Activated gamma-delta T cell treated with anti-CD3 and anti-CD28 coated beads, Interleukin-2, amount 50 U/mL, for 16 hours (primary cell): ENCODE measurements at places on chromosomes 16 and 17.

DNA sequence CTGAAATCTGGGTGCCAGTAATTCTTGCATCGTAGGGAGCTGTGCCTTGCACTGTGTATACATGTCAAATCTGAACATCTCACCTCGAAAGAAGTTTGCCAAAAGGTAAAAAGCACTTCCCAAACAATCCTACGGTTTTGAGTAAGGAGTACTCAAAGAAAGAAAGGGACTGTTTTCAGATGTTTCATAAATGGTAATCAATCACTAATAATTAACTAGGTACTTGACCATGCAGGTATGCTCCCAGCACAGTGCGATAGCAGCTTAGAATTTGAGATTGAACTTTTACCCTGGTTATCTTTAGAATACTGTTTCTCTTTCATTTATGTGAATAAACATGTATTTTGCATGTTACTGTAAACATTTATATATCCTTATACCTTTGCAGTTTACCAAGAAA lies 39.0 kb downstream of the PRKCA start:
- DNase-seq, result no peak

DNA sequence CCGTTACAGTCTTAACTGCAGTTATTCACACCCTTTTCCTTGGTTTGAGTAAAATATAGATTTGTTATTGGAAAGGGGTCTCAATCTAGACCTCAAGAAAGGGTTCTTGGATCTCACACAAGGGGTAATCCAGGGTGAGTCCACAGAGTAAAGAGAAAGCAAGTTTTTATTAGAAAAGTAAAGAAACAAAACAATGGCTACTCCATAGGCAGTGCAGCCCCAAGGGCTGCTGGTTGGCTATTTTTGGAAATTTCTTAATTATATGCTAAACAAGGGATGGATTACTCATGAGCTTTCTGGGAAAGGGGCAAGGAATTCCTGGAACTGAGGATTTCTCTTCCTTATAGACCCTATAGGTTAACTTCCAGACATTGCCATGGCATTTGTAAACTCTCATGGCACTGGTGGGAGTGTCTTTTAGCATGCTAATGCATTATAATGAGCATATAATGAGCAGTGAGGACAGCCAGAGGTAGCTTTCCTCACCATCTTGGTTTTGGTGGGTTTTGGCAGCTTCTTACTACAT lies 24.5 kb upstream of the MILR1 start:
- no peak for DNase-seq

- no peak for DNase-seq
Measured at GRCh38 chr17:35748341-35748841, 4.6 kb downstream of the GAS2L2 start.

- no peak for DNase-seq
Measured at GRCh38 chr16:76226011-76226410, 51.2 kb upstream of the CNTNAP4 start.

DNA sequence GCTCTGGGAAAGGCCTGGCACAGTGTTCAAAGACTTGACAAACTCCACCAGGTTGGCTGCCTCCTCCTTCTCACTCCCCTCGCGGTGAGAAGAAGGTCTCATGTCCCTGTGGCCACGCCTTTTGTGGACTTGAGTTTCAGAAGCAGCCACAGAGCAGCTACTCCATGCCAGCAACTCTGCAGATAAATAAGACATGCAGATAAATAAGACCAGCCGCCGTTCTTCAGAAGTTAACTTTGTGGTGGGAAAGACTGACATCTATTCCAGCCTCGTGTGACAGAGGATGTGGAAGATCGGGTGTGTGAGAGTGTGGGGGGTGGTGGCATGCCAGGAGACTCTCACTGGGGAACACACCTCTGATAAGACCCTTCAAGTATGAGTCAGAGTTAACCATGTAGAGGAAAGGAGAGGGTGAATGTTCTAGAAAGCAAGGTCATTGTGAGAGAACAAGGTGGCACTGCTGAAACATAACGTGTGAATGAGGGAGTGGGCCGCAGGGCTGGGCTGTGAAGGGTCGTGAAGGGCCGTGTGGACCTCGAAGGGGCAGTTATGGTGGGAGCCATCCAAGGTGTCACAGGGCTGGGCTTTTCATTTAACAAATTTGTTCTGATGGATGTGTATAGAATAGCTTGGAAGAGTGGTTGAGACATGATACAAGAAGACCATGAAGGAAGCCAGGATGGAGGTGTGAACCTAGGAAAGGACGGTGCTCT lies 830 bp downstream of the SPACA3 start:
- no peak for DNase-seq

DNA sequence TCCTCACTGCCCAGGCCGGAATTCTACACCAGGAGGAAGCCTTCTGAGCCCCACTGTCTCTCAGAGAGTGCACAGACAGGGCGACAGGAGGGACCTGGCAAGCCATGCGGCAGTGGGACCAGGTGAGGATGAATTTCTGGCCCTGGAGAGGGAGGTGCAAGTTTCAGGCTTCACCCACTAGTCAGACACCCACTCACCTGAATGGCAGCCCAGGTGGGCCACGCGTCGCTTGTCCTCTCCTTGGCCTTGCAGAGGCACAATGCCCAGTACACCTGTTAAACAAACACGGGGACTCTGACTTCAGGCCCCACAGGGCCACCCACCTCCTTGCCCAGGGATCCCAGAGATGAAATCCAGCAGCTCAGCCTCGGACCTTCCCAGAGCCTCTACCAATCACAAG lies 4.2 kb downstream of the CORO7 start:
- no peak for DNase-seq

DNA sequence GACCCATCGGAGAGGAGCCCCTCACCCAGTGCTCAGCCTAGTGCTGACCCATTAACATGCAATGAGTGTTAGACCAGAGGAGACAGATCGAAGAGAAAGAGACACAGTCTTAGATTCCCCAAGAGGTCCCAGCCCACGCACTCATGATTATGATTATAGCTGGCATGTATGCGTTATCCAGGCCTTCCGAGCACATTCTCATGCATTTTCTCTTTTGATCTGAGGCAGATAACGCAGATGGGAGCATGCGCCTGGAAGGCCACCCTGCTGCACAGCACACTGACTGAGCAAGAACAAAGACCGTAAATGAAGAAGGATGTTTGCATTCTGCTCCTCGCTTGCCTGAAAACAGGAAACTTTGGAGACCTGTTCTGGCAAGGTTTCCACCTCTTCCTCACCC lies 232.7 kb downstream of the SOX9 start:
- DNase-seq, result no peak

DNA sequence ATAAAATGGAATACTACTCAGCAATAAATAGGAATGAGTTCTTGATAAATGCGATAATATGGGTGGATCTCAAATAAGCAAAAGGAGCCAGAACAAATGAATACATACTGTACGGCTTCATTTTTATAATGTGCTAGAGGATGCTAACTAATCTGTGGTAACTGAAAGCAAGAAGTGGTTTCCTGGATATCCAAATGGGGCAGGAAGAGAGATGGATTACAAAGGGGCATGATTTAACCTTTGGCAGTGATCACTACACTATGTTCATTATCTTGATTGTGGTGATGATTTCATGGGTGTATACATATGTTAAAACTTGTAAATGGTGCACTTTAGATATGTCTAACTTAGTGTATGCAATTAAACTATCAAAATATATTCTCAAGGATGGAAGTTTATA lies 222.3 kb upstream of the TBX2 start:
- no peak for DNase-seq

- no peak for DNase-seq
Measured at GRCh38 chr17:8628609-8629169, 1.8 kb downstream of the MYH10 start.

DNA sequence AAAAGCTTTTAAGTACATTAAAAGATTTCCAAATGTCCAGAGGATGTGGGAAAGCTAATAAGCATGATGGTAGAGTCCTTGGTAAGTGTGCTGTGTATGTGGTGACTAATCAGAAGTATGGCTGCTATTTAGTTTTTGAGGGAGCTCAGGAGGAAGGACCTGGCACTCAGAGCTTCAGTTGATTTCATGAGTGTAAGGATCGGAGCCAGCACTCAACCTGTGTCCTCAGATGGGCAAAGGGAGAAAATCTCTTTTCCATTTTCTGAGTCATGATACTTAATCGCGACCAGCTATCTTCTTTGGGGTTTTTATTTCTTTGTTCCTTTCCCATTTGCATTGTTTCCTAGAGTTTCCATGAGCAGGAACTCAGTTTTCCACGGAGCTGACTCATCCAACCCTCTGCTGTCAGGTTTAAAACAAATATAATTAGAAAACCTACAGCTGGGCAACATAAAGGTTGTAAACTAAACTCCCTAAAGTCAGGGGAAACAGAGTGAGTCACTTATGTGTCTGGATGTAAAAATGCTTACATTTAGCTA lies 125.4 kb downstream of the MAP2K6 start:
- DNase-seq, result no peak

DNA sequence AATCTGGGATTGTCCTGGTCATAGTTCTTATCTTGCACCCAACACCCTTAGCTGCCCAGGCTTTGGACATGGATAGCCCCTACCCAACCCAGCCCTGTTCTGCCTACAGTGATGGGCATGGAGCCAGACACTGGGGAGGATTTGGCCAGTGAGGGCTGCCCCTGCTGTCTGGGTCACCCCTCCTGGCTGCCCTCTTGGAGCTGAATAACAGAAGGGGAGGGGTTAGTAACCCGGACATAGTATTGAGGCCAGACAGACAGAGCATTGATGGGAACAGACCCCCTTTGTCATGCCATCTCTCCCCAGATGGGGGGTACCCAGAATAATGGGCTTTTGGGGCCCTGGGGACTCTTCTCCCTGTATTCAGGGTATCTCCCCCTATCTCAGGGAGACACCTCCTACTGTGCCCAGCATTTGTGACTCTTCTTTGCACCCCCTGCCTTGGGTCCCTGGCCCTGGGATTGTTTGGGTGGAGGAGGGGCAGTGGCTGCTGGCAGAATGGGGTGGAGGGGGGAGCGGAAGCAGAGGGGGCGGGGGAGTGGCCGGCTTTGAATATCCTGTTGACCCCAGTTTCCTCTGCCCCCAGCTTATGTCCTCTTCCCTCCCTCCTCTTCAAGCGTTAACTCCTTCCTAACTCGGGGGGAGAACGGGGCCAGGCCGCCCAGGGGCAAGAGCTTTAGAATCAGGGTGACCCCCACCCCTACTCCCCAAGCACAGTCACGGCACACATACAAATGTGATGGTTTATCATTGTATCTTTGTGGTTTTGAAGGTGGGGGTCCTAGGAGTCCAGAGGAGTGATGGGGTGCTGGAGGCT lies 17.0 kb downstream of the GJD3 start:
- DNase-seq, result no peak

DNA sequence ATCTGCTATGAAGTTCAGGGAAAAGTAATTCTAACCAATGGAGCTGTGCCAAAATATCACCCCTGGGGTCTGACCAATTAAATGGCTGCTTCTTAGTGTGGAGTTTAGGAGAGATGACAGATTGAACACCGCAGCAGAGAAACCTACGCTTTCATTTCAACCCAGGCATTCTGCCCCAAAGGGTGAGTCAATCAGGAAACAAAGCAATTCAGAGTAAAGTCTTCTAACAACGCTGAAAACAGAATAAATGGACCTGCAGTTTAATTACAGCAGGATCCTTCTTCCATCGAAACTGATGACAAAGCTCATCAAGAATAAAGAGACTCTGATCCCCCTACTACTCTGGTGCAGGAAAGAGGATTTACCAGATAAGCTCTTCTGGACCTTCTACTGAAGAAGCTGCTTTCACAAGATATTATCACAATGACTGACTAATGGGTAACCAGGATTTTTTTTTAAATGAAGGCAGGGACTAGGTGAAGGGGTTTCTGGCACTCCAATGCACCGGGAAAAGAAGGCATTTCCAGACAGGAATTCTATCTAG lies 16.7 kb downstream of the RFFL start:
- DNase-seq, result peak; percentile 49

DNA sequence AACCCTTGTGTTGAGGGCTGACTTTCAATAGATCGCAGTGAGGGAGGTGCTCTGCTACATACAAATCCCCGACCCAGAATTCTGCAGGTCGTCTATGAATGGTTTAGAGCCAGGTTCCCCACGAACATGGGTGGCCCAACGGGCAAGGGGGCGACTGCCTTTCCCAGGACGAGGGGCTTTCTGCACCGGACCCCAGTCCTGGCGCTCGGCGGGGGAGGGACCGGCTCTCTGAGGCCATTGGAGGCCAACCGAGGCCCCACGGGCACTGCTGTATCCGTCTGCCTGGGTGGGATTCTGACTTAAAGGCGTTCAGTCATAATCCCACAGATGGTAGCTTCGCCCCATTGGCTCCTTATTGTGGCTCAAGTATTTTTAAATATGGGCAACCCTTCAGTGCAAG lies 21.2 kb downstream of the SEC14L1 start:
- no peak for DNase-seq

DNA sequence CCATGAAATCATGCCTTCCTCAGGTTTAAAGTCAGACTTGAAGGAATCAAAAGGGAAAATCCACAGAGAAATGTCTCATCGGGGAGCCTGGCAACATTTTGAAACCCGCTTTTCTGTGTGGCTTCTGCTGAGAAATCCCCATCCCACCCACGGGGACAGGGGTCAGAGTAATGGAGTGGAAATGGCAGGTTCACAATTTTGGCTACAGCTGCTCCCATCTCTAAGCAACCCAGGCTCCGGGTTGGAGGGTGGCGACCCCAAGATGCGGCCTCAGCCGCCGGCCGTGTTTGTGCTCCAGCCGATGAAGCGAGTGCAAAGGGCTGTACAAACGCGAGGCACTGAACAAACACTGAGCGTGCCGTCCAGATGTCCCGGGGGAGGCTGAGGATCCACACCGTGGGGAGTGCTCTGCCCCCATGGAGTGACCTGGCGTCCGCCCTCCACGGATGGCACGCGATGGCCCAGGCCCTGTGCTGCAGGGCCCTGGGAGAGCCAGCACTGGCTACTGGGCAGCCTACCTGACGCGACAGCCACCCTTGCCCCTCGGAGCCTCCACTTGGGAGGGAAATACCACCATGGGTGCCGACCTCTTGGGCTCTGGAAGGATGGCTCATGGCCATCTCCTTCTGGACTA lies 22.2 kb downstream of the SLC43A2 start:
- DNase-seq, result no peak

GRCh38 chr17:67353929-67354574 lies 12.3 kb downstream of the PSMD12 start:
- DNase-seq, result no peak

DNA sequence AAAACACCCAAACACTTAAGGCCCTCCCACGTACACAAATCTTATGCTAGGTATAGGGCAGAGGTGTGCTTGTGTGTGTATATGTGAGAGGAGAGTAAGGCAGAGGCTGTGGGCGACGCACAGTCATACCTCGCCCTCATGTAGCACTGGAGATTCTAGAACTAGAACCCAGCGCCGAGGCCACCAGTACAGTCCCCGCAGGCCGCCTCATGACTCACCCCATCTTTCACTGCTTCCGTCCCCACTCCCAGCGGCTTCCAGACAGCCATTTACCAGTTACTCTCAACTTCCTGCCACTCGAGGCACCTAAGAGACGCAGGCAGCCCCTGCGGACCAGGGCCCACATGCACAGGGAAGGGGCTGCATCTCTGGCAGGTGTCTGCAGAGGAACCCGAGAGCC lies 23.2 kb upstream of the CYTH1 start:
- DNase-seq, result peak; percentile 47

GRCh38 chr16:88924834-88925539 lies 52.0 kb downstream of the CBFA2T3 start:
- DNase-seq, result no peak

DNA sequence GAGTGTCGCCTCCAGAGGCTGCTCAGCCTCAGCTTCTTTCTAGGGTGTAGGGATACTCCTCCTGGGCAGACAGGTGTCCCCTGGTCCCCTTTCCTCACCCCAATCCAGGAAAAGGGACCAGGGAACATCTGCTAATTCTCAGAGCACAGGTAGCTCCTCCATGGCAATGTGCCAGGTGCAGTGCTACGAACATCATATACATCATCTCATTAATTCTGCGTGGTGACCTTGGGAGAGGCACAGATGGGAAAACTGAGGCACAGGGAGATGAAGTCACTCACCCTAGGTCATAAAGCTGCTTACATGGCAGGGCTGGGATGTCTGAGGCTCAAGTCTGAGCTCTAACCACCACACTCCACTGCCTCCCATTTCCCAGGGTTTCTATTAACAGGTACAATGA lies 11.7 kb downstream of the HDAC5 start:
- no peak for DNase-seq
